ENCODE measurements at places on chromosomes 7 and 10.
A peak's percentile ranks its signal among the peaks of the same experiment; 100 is the strongest.

DNA sequence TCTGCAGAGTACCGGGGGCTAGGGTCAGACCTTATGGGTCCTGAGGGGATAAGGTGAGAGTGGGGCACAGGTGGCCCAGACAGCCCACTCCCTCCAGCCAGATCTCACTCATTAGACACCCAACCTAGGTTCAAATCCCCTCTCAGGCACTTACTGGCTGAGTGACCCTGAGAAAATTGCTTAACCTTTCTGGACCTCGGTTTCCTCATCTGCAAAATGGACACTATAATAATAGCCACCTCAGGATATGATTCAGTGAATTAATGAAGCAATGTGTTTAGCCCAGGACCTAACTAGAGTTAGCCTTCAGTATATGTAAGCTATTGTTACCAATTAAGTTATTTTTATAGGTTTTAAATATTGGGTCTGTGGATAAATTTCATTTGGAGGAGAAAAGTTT is 122.6 kb downstream of the RGS10 start:
- DNase-seq: no peak

- no peak for DNase-seq
Measured at GRCh38 chr7:28558236-28558635, 145.9 kb downstream of the CREB5 start.

DNA sequence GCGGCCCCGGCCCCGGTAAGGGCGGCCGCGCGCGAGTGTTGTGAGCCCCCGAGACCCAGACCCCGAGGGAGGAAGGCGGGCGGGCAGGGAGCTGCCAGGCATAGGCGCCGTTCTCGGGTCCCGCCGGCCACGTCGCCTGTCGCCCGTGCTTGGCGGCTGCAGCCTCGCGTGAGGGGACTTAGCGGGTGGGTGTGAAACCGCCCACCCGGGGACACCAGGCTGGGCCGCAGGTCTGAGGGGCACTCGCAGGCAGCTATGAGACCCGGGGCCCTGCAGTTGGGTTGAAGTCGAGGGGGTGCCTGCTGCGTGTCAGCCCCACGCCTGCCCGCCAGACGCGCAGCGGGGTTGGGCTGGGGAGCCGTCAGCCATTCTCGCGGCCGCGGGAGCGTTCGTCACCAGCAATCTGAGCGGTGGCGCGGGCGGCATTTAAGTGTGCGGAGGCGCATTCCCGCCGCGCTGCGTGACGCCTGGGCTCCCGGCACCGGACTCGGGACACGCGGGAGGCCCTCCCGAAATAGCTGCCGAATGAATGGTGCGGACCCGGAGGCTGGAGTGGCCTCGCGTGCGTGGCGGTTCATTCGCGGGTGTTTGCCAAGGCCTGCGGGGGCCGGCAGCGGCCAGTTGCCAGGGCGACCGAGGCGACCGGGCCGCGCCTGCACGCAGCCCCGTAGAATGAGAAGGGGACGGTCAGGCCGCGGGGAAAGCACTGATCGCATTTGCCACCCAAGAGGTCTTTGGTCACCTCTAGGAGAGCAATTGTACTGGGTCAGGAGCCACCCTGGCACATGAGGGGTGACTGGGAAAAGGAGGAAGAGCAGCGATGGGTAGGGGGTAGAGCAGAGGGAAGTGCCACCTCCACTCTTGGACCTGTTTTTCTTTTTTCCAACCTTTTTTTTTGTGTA is 750 bp downstream of the ZNF398 start:
- peak; percentile 50 for DNase-seq

DNA sequence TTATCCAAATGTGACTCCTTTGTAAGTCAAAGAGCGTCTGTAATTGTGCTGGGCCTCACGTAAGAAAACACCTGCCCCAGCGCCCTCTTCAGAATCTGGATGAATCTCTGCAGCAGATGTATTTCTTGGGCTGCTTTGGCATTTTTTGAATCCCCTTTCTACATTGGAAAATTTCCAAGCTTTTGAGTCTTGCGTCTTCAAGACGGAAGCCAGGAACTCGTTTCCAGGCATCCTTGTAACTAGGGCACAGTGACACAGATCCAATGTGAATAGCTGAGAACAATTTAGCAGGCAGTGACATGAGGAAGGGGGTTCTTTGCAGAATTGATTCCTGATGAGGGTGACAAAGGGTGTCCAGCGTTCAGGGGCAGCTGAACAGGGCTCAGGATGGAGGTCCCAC is 862.3 kb downstream of the TYW1 start:
- DNase-seq: no peak

All from stimulated activated CD4-positive, alpha-beta T cell treated with anti-CD3 and anti-CD28 coated beads, TNF-alpha, amount 100 ng/mL, for 4 hours (primary cell).